Hematopoietic multipotent progenitor cell treated with erythropoietin and hydrocortisone succinate and interleukin-3 and kit ligand, for 8 days (in vitro differentiated cells): ENCODE measurements at places on chromosomes 5 and 9.

DNA sequence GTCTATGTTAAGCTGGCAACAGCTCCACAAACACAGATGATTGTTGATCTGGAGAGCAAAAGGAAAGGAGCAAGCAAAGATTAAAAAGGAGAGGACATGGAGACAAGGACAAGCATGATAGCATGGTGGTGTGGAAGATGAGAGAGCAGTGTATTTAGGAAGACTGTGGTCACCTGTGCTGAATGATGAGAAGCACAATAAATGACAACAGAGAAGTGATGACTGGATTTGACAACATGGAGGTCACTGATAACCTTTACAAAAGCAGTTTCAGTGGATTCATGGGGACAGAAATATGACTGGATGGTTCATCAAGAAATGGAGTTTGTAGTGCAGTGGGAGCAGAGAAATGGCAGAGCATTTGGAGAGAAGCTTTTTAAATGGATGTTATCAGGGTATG is 20.2 kb downstream of the TTC33 start:
- no peak for DNase-seq

DNA sequence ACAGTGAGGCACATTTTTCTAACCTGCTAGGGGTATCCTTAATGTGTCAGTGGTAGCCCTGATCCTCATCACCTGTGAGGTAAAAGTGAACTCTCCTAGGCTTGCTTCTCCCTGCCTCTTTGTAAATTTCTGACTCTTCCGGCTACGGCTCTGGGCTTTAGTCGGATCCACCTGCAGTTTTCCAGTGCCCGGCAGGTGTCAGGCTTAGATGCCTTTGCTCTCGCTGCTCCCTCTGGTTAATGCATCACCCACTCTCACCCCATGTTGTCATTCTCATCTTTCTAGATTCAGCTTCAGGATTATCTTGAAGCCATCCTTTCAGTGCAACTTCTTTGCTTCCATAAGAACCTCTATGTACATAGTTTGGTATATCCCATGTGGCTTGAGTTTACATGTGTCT is 3.6 kb downstream of the CEP78 start:
- DNase-seq = no peak

DNA sequence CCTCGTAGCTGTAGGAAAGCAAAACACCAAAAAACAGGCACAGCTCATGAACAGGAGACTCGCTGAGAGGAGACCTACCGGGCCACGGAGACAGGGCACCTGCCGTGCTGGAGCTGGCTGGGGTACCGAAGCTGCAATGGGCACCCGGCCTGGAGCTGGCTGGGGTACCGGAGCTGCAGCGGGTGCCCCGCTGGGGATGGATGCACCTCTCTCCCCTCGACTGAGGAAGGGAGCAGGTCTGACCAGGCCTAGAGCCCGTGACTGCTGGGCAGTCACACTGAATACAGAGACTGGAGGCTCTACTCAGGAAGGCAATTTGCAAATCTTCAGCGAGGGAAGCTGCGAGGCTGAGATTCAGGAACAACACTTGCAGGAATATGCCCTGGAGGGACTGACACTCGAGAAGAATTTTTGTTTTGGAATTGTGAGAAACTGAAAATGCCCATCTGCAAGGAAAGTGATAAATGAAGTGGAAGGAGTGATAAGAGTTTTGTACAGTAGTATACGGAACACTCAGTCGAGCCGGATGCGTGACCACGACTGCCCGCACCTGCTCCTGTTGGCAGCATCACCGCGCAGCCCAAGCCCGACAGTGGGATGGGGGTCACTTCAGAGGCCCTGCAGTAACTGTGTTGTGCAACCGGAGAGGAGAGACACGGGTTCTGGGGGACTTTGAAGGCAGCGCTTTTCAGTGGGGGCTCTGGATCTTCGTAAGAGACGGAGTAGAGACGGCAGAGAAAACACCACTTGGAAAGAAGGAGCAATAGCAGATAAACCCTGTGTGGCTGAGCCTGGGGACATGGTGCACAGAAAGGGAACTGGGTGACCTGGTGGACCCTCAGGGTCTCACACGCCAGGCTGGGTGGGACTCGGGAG is 27.9 kb upstream of the LPCAT1 start:
- no peak for DNase-seq

DNA sequence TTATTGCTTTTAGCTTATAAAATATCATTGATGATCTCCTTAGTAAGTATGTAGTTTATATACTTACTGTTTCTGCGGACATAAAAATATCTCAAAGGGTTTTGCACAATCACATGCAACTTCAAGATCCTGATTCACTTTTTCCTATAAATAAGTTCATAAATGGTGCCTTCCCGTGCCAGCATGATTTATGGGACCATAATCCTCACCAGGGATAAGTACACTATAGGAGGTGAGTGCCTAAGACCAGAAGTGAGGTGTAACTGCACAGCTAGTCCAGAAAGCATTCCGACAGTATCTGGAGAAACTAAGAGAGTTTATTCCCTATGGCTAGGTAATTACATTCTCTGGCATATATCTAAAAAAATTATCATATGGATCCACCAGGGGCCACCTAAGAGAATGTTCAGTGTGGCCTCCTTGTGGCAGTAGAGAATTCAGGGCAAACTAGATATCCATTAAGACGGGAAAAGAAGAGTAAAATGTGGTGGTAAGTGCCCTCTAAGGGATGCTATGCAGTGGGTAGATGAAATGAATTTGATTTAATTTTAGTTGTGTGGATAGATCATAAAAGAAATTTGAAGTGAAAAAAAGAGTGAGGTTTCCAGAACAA is 402.5 kb upstream of the SLC24A2 start:
- DNase-seq = no peak

DNA sequence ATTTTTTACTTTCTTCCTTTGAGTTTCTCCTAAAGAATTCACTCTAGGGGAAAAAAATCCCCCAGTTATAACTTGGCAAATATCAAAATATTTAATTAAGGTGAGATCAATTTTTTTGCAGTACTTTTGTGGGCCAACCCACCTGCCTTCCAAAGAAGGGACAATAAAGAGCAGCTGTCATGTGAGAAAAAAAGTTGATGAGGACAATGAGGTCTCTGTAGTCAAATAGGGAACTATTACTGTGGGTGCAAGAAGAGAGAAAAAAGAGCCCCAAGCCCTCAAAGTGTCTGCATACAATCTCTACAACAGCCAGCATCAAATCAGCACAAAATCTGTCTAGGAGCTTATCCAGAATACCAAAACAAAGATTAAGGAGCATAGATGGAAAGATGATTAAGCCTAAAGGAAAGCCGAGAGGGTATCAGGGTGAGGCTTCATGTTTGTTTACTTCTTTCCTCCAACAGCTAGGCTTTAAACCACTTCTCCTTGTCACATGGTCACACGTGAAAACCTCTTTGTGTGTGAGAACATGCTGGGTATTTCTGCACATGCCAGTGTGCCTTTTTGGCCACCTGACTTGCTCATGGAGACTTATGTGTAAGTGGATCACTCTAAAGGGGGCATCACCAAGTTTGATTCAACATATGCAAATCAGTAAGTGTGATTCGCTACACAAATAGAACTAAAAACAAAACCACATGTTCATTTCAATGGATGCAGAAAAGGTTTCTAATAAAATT is 19.2 kb upstream of the FYB1 start:
- DNase-seq = no peak

- no peak for DNase-seq
These were observed 18.3 kb downstream of the RABEPK start for GRCh38 chr9:125218621-125219020.

DNA sequence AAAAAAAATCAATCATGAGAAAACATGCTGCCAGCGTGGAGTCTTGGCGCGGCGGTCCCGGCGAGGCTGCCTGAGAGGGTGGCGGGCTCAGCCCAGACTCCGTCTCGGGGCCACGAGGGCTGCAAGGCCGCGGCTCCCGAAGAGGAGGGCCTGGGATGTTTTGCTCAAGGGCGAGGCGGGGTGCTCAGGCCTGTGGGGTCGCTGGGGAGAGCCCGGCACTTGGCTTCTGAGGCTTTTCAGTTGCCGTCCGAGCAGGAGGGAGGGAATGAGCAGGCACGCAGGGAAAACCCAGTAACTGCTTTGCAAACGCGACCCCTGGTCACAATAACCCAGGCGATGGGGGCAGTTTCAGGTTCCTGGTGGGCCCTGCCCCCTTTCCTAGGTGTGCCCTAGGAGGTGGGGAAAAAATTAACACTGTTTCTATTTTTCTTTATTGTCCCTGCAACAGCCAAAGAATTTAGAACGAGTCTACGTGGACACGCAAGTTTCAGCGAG is 3.2 kb upstream of the IRX2 start:
- DNase-seq = no peak

GRCh38 chr9:111902391-111903139 is 6.0 kb downstream of the UGCG start:
- peak; percentile 34 for DNase-seq

DNA sequence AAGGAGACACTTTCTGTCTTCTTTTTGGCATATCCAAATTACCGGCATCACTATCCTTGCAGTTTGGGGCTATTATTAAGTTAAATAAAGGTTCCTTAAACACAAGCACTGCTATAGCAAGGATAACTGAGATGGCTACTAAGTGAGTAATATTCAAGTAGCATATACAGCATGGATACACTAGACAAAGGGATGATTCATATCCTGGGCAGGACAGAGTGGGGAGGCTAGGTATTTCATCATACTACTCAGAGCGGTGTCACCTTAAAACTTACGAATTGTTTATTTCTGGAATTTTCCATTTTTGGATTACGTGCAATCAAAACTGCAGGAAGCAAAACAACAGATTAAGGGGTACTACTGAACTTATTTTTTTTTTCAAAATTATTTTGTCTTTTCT is 54.1 kb downstream of the FER start:
- no peak for DNase-seq

- no peak for DNase-seq
These were observed 1.5 kb downstream of the PAEP start for GRCh38 chr9:135563039-135563476.

GRCh38 chr5:14816999-14817761 is 54.4 kb downstream of the ANKH start:
- no peak for DNase-seq

GRCh38 chr5:134524272-134524825 is 1.1 kb upstream of the JADE2 start:
- DNase-seq = peak; percentile 77

- DNase-seq = no peak
These were observed 157.2 kb upstream of the ISL1 start for GRCh38 chr5:51225789-51226742.

DNA sequence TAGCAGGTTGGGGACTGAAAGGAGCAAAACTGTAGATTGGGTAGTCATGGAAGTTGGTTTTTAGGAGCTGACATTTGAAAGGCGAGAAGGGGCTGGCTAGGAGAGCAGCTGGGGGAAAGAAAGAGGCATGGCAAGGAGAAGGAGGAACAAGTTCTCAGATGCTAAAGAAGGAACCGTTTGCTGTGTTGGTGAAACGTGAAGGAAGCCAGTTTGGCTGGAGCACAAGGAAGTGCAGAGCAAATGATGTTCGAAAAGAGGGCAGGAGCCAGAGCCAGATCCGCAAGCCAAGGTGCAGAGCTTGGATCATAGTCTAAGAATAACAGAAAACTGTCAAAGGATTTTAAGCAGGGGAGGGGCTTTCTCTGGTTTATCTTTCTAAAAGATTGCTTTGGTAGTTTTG is 276.6 kb downstream of the ASTN2 start:
- DNase-seq = no peak

DNA sequence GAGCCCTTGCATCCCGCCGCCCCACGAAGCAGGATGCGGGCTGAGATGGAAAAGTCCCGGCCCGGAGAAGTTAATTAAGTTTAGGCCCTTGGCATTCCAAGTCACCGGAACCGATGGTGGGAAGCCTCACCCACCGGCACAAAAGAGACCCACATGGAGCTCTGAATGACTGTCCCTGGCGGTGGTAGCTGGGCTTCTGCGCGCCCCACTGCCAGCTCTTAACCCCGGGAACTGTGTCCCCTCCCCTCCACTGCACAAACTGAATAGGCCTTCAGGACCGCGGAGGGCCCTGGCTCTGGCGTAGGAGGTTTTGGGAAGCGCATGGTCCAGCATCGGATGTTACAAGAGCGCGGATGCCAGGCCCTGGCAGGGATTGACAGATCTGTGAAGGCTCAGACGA is 291.1 kb upstream of the TUT7 start:
- DNase-seq = no peak

DNA sequence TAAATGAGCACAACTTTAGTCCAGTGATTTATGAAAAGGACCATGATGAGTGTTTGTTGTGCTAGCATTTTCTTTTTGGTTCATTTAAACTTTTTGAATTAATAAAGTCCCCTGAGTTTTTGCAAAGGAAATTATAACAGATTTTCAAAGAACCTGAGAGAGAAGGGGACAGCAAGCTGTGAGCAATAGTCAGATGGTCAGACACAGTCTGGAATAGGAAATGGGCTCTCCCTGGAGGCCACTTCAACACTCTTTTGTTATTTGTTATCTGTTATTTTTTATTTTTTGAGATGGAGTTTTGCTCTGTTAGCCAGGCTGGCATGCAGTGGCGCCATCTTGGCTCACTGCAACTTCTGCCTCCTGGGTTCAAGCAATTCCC is 171.1 kb downstream of the ARHGEF28 start:
- no peak for DNase-seq

DNA sequence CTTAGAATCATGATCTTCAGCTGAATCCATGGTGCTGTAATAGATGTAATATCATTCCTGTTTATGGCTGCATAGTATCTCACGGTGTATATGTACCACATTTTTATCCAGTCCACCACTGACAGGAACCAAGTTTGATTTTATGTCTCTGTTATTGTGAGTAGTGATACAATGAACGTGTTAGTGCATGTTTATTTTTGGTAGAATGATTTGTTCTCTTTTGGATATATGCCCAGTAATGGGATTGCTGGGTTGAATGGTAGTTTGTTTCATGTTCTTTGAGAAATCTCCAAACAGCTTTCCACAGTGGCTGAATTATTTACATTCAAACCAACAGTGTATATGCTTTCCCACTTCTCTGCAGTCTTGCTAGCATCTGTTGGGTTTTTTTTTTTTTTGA is 175.1 kb upstream of the CDH10 start:
- no peak for DNase-seq

DNA sequence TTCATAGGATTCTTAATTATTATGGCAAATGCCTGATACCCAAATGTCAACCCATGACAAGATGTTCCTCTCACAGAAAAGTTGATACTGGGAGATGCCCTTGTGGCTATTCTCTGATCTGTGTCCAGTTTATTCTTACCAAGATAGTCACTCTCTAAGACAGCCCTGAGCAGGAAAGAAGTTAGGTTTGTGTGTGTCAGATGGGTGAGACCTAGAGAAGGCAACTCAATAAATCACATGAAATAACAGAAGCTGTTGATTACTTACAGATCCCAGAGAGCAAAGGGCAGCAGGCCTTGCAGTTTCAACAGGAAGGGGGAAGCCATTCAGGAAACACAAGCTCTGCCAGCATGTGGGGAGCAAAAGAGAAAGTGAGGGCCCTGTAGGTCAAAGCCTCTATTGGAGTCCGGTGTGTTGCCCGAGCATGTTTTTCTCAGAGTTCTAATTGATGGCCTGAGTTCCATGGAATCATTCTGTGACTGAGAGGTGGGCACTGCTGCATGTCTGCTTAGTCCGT is 1193.7 kb upstream of the CDH18 start:
- DNase-seq = no peak
